ENCODE measurements at places on chromosomes 5 and 9.

DNA sequence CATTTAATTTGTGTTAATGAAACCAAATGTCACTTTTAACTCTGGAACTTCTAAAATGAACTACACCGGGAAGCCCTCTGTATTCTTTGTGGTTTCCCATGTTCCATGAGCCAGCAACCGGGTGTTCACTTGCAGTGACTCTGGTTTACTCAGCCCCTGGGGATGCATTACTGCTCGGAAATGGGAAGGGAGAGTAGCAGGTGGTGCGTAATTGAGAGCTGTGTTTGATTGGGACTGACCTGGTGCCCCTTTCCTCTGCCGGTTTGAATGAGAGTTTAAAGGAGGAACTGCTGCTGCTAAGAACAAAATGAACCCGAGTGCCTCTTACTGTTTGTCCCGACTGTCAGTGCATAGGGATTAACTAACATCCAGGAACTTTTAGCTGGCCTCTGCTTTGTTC lies 100.1 kb upstream of the DHFR start:
- peak; percentile 70 for DNase-seq

DNA sequence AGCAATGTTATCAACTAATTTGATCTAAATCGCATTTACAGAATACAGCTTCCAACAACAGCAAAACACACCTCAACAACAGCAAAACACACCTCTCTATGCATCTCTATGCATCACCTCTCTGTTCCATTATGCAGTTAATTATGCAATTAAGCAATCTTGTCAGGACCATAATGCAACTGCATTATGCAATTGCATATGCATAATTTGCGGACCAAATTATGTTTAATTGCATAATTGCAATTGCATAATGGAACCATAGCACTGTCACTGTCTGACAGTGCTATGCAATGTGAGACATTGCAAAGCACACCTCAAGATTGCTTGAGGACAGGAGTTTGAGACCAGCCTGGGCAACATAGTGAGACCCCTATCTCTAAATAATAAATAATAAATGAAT lies 80.4 kb upstream of the PRSS3 start:
- DNase-seq, result no peak

DNA sequence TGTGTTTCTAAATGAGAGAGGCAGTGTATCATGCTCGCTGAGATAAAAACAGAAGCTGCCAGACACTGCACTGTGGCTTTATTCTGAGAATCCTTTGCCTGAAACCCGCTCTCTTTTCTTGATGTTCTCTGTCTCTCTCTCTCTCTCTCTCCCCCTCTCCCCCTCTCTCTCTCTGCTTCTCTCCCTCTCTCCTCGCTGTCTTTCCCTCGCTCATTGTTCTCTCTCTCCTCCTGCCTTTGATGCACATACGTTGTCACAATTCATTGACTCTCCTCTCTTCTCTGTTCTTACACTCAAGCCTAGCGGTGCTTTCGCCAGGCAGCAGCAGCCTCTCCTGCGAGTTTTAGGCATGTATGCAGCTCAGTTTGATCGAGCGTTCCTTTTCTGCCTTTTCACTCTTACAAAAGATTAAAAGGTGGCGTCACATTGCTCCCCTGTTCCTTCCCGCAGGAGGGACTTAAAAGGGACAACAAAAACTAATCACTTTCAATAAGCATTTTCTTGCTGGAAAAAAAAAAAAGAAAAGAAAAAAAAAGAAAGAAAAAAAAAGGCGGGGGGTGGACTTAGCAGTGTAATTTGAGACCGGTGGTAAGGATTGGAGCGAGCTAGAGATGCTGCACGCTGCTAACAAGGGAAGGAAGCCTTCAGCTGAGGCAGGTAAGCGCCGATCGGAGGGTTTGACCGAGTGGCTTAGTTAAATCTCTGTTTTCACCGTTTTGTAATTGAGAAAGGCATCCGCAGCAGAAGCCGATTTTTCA lies 717.9 kb upstream of the WWC1 start:
- DNase-seq, result peak; percentile 72

- DNase-seq, result no peak
These were observed 118.1 kb downstream of the WNK2 start for GRCh38 chr9:93301911-93302541.

- no peak for DNase-seq
These were observed 126.3 kb downstream of the ARHGAP26 start for GRCh38 chr5:142896325-142897007.

DNA sequence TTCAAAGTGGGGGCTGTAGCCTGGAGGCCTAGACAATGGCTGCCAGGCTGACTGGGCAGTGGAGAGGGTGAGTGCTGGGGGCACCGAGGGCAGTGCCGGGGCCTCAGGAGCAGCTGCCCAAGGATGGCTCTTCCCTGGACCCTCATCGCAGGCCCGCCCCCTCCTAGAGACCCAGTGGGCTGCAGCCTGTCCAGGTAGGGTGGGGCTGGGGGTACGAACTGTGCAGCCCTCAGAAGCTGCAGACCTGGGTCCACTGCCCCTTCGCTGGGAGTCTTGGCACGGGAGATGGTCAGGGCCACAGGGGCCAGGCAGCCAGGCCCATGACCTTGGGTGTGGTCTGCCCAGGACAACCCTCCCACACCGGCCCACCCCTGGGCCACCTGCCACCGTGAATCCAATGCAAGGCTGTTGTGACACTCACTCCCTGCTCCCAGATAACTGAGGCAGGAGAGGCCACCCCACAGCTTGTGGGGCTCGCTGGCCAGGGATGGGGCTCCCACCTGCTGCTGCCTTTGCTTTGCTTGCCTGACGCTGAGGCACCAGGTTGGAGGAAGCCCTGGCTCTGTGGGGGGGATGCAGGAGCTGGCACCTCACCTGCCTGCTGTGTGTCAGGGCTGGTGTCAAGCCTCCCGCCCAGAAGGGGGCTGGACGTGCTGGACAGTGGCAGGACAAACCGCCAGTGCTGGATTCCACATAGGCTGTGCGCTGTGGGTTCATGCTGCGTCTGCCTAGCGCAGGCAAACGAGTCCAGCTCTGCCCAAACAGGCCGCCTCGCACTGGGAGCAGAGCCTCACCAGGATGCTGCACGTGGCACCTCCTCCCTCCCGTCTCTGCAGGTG lies 23.1 kb upstream of the SLC9A3 start:
- no peak for DNase-seq

GRCh38 chr5:89313804-89314588 lies 431.0 kb upstream of the MEF2C start:
- DNase-seq, result peak; percentile 54

DNA sequence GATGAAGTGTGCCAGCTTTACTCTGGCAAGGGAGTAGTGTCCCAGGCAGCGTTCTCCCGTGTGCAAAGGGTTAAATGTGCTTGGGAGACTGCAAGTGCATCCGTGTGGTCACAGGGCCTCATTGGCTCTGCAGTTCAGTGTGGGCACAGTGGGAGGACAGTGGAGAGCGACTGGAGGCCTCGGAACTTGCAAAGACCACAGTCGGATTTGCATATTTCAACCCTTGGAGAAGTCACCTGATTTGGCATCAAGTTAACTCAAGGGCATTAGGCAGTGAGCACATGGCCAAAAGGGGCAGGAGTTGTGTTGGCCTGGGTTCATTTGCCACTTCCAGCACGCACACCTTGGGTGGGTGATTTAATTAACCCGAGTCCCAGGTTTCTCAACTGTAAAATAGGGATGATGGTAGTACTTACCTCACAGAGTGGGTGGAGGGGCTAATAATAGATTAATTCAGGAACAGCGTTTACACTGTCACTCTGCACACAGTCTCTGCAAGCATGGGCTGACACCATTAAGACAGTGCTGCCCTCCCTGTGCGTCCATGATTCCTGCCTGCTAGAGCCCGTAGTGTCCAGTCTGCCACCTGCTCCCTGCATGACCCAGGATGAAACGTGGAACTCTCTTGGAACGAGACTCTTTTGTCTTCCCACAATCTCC lies 22.7 kb downstream of the JADE2 start:
- no peak for DNase-seq

GRCh38 chr9:27333241-27334052 lies 36.5 kb upstream of the EQTN start:
- peak; percentile 91 for DNase-seq

DNA sequence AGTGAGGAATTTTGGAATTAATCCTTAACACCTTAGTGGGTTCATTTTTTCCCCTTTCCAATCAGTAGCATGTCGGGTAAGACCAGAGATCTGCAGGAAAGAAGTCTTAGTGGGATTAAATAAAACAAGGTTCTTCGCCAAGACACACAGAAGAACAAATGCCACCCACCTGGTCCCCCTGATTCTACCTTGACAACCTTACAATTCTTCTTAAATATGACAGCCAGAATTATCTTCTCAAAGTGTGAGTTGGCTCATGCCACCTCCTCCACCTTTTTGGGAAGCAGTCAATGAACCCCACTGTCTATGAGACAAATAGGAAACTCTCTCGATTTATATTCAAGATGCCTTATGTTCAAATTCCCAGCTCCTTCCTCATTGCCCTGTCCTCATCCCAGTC lies 105.1 kb downstream of the BRINP1 start:
- DNase-seq, result no peak

DNA sequence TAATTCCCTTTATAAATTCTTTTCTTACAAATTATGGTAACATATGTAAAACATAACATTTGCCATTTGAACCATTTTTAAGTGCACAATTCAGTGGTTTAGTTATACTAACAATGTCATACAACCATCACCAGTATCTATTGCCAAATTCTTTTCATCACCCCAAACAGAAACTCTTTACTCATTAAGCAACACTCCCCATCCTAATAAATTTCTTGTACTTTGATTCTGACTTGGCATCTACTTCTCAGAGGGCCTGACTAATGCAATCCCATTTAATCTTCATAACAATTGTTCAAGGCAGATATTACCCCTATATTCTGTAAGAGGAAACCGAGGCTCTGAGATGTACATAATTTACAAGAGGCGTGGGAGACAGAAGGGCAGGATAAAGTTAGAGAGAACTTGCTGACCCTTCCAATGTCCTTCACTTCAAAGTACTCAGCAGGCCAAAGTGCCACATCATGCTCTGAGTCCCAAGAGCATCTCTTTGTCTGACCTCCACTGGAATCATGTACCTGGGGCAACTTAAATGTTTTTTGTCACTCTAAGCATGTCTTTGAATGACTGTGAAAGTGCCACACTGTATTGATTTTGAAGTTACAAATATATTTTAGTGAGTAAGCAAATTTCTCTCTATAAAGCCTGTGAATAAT lies 255.3 kb downstream of the KIF4B start:
- DNase-seq, result no peak

DNA sequence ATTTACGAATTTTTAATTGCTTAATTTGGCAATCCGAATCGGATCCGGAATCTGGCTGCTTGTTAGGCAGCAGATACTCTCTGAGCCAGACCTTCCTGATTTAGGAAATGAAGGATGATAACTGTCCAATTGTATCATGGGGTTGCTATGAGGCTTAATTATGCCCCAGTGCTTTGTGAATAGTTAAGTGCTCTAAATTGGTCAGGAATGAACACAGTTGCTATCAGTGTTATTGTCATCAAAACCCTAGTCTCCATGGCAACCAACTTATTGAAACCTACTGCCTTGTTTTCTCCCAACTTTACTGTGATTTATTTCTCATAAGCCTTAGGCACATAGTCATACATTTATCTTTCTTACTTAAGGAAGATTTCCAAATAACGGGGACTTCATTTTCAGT lies 47.9 kb downstream of the MAMDC2 start:
- no peak for DNase-seq

DNA sequence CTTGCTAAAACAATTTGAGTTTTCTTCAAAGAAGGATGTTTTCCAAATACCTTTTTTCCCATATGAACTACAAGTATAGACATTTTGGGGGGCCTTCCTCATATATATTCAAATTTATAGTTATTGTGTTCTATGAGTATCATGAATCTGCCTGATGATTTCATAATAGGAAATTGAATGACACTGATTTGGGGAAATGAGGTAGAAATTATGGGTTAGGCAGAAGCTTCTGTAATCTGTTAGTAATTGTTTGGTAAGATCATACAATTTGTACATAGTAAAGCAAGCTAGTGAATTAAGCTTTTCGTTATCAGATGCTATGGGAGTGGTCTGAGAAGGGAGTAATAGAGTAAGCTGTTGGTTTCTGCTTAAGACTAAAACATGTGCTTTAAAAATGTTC lies 98.0 kb downstream of the TRIO start:
- DNase-seq, result no peak

- DNase-seq, result no peak
These were observed 55.1 kb upstream of the PRLR start for GRCh38 chr5:35285435-35285834.

DNA sequence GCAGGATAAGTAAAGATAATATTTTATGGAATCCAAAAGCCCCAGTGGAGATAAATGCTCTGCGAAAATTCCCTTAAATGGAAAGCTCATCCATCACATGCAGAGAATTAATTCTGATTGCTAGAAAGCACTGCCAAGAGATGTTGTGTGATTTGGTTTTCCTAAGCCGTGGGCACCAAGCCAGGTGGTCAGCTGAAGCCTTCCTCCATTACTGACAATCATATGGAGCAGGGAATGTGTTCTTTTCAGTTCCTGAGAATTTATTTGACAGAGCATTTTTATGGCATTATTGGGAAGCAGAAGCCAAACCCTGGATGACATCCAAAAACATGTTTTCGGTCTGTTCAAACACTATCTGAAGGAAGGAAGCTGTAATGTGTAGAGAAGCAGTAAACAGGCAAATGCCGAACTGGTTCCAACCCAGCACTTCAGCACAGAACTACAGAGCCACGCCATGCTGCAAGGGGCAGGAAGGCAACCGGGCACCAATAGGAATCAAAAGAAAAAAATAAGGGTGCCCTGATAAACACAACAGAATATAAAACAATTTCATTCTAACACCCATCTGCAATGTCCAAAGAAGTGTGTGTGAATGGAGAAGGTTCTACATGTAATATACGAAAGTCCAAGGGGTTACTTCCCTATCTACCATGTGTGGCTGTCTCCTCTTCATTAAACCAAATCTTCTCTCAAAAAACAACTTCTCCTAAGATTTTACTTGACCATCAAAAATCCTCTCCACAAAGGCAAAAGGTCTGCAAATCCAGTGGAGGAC lies 12.3 kb downstream of the ARSB start:
- peak; percentile 92 for DNase-seq

GRCh38 chr5:137091472-137091871 lies 407.7 kb downstream of the SPOCK1 start:
- DNase-seq, result no peak

DNA sequence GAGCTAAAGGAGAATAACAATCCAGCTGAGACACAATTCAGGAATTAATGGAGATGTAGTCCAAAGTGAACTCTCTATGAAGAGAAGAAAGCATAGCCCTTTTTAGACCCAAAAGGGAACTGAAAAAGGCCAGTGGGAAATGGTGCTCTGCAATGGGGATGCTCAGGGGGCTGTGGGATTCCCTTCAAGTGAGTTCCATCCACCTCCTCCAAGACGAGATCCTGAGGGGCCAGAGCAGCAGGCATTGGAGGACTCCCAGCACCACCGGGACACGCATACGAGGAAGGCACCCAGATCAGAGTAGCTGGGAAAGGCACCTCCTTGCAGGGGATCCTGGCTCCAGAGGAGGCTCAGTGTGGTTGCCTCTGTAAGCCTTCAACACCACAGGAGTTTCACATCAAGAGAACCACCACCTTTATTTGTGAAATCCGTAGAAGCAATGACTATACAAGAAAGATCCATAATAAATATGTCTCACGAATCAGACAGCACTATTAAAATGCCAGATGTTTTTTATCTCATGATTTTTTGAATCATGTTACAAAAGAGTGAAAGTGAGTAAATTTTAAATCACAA lies 288.2 kb downstream of the MED10 start:
- no peak for DNase-seq

GRCh38 chr5:96048763-96049162 lies 87.1 kb upstream of the ELL2 start:
- DNase-seq, result no peak
